ENCODE measurements at places on chromosomes 7 and 10.

DNA sequence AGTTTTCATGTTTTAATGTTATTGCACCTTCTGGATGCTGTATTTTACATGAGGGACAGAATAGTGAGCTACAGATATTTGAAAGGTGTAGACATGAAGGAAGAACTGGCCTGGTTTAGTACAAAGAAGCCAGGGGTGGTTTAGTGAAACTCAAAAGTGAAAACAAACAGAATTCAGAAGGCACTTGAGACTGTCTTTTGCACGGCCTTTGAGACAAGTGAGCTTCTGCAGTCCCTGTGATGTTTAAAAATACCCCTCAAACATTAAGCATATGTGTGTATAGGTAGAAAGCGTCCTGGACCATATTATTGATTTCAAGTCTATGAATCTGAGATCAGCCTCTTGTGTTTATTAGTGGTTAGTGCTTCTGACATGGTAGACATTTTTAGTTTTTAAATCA lies 118.9 kb downstream of the CDK14 start:
- no peak for DNase-seq

- no peak for DNase-seq
Observed at GRCh38 chr7:96076350-96076707, 245.6 kb downstream of the SLC25A13 start.

GRCh38 chr7:90777886-90778285 lies 181.8 kb downstream of the CDK14 start:
- DNase-seq = no peak

DNA sequence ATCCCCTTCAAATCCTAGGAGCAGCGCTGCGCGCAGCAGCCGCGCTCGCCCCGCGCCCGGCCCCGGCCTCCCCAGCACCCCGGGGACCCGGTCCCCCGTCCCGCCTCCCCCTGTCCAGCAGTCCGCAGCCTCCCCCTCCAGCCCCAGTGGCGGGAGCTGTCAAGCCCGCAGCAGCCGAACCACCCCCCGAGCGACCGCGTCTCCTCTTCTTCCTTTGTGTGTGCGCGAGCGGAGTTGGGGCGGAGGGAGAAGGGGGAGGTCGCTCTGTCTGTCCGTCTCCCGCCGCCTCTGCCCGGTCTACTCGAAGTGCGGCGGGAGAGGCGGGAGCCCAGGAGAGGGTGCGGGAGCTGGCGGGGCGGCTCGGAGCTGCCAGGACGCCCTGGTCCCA lies 375 bp upstream of the CHN2 start:
- DNase-seq = no peak

DNA sequence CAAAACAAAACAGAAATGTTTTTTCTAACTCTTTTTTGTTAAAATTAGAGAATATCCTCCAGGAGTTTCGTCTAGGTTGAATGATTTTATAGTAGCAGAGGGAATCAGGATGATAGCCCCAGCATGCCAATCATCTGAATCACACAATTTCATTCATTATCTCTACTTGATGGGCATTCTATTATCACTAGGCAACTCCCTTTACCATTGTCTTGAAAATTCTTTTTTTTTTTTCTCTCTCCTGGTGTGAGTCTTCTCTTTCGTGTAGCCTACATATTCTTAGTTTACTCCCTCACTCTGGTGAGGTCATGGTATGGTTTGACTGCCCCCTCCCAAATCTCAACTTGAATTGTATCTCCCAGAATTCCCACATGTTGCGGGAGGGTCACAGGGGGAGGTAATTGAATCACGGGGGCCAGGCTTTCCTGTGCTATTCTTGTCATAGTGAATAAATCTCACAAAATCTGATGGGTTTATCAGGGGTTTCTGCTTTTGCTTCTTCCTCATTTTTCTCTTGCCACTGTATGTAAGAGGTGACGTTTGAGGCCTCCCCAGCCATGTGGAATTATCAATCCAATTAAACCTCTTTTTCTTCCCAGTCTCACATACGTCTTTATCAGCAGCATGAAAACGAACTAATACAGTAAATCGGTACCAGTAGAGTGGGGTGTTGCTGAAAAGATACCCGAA lies 105.0 kb downstream of the OTUD1 start:
- no peak for DNase-seq

- no peak for DNase-seq
Observed at GRCh38 chr7:50298811-50299562, 5.5 kb upstream of the IKZF1 start.

DNA sequence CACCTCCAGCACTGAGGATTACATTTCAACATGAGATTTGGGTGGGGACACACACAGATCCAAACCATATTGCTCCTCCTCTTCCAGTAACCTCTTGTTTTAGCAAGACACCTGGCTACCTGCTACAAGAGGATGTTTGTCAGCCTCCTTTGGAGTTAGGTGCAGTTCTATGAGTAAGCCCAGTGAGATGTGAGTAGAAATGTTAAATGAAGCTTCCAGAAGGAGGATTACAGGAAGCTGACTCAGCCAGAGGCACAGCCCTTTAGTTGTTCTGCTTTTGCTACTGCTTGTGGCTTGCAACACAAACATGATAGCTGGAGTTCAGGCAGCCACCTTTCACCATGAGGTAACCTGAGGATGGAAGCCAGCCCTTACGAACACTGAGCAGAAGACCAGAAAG lies 382.7 kb upstream of the RNF32 start:
- DNase-seq = no peak

- DNase-seq = no peak
Observed at GRCh38 chr7:8783229-8783628, 349.8 kb downstream of the NXPH1 start.

GRCh38 chr7:33742999-33743587 lies 162.2 kb upstream of the BMPER start:
- DNase-seq = no peak

- no peak for DNase-seq
Observed at GRCh38 chr7:139682136-139683013, 95.4 kb downstream of the HIPK2 start.

DNA sequence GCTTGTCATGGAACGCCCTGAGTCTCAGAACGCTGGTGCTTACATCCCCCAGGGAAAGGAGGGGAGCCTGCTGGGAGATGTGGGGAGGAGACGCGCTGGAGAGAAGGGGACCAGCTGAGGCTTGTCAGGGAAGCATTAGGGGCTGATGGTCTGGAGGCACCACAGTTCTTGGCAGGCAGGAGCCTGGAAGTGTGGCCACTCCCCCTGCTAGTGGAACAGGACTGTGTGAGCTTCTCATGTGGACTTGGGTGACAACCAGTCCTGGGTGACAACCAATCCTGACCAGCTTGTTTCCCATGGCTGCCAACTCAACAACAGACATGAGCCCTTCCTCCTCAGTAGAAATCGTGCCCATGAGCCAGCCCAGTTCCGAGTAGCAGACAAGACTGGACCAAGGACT lies 87.8 kb downstream of the SPDYE5 start:
- DNase-seq = no peak

GRCh38 chr10:10685566-10685965 lies 332.1 kb upstream of the CELF2 start:
- DNase-seq = no peak

DNA sequence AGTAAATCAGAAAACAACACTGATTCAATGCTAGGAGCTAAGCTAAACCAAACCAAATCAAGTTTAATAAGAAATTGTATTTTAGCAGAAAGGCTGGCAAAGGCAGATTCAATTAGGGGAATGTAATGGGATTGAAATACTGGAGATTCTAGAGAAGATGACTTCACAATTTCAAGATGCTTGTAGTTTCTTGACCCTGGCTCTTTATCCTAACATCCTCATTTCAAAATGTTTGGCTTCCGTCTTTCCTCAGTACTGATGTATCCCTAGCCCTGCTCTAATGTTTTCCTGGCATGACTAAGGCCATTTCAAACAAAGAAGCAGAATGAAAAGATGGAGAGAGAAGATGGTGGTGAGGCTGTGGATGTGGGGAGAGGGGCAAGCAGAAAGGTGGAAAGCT lies 2.7 kb upstream of the JCAD start:
- DNase-seq = no peak

DNA sequence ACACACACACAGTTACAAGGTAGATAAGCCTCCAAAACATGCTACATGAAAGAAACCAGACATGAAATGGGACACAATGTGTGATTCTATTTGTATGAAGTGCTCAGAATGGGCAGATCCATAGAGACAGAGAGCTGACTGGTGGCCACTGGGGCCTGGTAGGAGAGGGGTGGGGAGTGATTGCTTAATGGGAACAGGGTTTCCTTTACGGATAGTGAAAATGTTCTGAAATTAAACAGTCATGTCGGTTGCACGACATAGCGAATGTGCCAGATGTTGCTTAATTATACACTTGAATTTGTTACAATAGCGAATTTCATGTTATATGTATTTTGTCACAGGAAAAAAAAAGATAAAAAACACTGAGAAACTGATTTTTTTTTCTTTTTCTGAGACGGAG lies 122.3 kb downstream of the SPDYE5 start:
- no peak for DNase-seq

GRCh38 chr10:107481881-107482280 lies 317.4 kb upstream of the SORCS1 start:
- no peak for DNase-seq

DNA sequence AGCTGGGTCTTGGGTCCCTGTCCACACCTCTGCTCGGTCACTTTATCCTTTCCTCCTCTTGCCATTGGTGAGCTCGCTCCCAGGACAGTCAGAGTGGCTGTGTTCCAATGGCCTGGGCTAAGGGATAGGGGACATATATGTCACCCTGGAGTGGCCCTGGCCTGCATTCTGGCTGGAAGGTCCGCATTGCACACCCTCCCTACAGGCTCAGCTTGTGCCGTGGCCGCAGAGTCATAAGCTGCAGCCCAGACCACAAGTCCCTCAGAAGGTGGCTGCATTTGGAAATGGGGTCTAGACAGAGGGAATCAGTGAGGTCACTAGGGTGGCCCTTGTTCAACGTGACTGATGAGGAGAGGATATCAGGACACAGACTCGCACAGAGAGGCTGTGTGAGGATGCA lies 363.8 kb upstream of the SHH start:
- DNase-seq = no peak

DNA sequence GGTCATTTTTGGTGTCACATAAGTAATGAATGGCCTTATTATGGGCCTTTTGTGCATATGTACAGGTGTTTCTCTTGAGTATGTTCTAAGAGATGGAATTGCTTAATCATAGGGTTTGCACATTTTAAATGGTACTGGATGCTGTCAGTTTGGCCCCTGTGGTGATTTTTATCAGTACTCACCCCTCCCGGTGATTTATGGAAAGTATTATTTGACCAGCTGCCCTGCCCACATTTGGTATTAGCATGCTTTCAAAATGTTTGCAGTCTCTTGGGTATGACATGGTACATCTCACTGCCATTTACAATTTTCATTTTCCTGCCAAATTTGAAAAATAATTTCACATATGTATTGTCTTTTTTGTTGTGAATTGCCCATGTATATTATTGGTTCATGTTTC lies 427.7 kb downstream of the LRMDA start:
- no peak for DNase-seq

DNA sequence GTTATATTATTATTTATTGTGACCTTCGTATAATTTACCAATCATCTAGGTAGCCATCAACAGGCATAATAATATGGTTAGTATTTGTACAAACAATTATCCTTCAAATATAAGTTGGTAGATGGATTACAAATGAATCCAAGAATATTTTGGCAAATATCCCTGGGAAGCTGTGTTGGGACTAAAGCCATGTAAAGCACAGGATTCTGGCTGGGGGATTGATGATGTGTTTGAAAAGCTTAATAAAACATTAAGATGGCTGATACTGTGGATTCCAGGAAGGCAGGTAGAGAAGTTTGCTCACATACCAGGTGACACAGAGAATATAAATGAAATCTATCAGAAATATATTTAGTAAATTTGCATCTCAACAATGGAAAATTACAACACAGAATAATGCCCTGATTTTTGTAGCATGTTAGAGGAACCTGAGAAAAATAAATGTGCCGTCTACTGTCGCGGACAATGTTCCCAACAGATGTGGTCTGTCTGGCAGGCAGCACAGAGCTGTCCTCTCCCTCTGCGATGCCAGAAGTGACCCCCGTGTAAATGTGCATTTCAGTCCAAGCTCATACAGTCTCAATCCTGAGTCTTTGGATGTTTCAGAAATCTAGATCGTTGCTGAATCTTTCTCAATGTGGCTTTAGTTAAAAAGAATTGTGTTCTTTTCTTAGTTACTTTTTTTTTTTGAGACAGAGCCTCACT lies 125.0 kb downstream of the TEX36 start:
- no peak for DNase-seq

DNA sequence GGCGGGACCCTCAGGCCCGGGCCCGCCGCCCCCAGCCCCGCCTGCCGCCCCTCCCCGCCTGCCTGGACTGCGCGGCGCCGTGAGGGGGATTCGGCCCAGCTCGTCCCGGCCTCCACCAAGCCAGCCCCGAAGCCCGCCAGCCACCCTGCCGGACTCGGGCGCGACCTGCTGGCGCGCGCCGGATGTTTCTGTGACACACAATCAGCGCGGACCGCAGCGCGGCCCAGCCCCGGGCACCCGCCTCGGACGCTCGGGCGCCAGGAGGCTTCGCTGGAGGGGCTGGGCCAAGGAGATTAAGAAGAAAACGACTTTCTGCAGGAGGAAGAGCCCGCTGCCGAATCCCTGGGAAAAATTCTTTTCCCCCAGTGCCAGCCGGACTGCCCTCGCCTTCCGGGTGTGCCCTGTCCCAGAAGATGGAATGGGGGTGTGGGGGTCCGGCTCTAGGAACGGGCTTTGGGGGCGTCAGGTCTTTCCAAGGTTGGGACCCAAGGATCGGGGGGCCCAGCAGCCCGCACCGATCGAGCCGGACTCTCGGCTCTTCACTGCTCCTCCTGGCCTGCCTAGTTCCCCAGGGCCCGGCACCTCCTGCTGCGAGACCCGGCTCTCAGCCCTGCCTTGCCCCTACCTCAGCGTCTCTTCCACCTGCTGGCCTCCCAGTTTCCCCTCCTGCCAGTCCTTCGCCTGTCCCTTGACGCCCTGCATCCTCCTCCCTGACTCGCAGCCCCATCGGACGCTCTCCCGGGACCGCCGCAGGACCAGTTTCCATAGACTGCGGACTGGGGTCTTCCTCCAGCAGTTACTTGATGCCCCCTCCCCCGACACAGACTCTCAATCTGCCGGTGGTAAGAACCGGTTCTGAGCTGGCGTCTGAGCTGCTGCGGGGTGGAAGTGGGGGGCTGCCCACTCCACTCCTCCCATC lies 82.7 kb downstream of the PAX2 start:
- no peak for DNase-seq

- DNase-seq = no peak
Observed at GRCh38 chr10:60759181-60759580, 19.1 kb upstream of the CDK1 start.

- DNase-seq = no peak
Observed at GRCh38 chr7:156662277-156662676, 21.7 kb downstream of the RNF32 start.
